ENCODE measurements at places on chromosomes 13 and 19.

- DNase-seq = no peak
Measured at GRCh38 chr13:31427151-31428100, 227.7 kb downstream of the B3GLCT start.

GRCh38 chr13:98450539-98451111 lies 126.3 kb downstream of the STK24 start:
- no peak for DNase-seq

GRCh38 chr19:13718733-13719132 lies 45.6 kb upstream of the MRI1 start:
- DNase-seq = no peak

DNA sequence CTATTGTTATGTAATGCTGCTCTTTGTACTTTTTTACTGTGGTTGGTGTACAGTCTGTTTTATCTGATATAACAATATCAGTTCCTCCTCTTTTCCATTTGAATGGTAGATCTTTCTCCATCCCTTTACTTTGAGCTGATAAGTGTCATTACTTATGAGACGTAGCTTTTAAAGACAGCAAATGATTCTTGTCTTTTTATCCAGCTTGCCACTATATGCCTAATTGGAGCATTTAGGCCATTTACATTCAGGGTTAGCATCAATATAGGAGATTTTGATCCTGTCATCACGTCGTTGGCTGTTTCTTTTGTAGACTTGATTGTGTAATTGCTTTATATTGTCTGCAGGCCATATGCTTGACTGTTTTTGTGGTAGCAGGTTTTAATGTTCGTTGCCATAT lies 894.2 kb upstream of the ATXN8OS start:
- DNase-seq = no peak

DNA sequence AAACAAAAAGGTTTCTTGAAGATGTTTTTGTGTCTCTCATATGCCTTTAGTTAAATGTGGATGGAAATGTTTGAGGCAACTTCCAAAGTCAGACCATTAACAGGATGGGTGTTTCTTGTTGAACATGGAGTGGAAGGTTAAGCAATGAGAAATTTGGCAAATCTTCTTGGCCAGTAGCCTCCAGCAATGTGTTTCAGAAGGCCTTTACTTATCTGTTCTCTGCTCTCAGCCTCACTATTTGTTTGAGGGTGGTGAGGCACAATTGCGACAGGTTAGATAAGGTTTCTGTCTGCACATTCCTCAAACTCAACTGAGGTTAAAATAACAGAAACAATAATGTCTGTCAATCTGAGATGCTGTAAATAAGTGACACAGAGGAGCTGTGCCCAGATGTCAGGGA lies 1019.0 kb downstream of the DIAPH3 start:
- DNase-seq = no peak

DNA sequence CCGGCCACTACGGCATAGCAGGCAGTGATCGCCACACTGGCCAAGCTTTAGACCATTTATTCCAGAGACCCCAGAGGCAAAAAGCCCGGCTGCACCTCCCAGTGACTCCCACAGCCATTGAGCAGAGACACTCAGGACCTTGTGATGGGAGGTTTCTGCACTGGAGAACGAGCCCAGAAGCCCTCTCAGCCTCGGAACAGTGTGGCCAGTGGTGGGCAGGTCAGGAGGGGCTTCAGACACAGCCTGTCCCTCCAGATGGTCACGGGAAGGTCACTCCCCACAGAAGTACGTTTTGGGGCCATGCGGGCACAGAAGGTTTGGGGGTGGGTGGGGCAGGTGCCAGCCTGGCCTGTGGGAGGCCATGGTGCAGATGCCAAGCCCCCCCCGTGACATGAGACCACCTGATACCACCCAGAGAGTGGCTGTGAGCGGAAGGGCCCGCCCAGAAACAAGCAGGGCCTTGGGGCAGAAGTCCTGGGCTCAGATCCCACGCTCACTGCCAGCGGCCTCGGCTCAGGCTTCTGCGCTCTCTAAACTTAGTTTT lies 599 bp upstream of the F10 start:
- DNase-seq = peak; percentile 68

- DNase-seq = no peak
Measured at GRCh38 chr13:67229481-67230403, at the start of gene PCDH9. TSS of gene PCDH9 (minus strand) at chr13:67230336. CDS start at chr13:67228440, 1,896 bp downstream.

- no peak for DNase-seq
Measured at GRCh38 chr13:111403266-111403665, 82.8 kb downstream of the TEX29 start.

GRCh38 chr19:7301525-7301924 lies 7.3 kb upstream of the INSR start:
- no peak for DNase-seq

DNA sequence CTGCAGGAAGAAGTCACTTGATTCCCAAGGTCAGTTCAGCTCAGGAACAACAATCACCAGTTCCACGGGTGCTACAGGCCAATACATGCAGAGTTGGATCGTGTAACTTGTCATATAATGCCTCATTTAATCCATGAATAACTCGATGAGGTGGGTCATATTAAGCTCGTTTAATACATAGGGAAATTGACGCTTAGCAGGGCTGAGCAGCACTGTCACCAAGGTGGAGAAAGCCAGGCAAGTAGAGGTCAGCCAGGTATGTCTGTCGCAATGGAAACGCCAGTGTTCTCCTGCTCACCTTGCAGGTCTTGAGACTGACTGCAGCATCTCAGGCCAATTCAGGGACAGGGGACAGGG lies 52.3 kb downstream of the CCDC70 start:
- no peak for DNase-seq

DNA sequence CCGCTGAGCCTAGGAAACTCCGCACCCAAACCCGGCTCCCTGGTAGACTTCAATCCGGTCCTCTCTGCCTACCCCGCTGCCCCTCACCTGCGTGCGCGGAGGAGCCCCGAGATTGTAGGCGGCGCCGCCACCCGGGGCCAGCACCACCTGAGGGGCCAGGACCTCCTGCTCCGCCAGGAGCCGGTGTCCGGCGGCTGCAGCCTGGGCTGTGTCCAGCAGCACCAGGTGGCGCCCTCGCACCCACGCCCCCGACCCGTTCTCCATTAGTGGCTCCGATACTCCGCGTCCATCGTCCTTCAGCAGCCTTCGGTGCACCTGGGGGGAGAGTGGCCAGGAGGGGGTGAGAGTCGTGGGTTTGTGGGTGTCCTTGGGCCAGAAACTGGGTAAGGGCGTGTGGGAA lies 18.5 kb downstream of the MAN2B1 start:
- no peak for DNase-seq

DNA sequence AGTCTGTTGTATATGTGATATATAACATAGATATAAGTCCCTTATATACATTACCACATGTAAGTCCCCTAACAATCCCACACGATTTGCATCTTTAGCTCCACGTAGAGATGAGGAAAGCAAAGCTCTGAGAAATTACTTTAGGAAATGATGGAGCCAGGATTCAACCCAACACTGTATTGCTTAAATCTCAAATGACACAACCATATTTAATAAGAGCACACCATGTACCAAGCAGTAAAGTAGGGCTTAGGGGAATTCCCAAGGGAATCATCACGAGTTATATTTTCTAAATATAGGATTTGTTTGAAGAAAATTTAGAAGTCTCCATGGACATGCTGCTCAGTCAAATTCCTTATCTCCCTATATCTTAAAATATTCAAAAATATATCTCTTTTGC lies 61.3 kb upstream of the POMP start:
- DNase-seq = no peak

DNA sequence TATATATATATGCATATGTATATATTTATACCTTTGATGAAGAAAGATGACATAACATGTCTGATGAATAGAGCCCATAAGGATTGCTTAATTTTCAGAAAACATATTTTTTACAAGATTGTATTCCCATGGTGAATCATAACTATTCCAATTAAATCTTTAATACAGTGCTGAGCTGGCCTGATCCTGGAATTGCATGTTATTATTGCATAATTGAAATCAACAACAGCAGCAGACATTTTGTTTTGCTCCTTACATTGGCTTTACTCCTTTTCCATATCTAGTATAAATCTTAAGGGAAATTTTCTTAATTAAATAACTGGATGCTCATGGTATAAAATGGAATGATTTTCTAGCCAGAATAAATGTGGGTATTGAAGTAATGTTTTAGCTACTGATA lies 22.0 kb downstream of the POSTN start:
- DNase-seq = no peak

DNA sequence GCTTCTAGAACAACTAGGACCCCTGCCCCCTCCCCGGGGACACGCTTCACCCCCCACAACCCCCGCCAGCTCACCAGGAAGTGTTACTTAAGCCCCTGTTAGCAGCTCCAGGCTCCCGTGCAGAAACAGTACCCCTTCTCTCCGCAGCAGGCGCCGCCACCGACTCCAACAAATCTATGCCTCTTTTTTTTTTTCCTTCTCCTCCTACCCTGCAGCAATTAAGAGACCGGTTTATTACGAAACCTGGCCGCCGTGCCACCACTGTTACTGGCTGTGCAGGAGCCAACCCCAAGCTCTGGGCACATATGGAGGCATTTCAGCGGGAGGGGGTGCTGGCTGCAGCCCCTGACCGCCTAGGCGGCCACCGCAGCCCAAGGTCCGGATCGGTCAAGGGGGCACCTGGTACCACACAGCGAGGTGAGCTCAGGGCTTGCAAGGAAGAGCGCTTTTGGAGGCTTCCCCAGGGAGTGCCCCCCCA lies 2.4 kb downstream of the GADD45B start:
- no peak for DNase-seq

- DNase-seq = no peak
Measured at GRCh38 chr19:56066152-56067023, 54.7 kb downstream of the ZNF787 start.

DNA sequence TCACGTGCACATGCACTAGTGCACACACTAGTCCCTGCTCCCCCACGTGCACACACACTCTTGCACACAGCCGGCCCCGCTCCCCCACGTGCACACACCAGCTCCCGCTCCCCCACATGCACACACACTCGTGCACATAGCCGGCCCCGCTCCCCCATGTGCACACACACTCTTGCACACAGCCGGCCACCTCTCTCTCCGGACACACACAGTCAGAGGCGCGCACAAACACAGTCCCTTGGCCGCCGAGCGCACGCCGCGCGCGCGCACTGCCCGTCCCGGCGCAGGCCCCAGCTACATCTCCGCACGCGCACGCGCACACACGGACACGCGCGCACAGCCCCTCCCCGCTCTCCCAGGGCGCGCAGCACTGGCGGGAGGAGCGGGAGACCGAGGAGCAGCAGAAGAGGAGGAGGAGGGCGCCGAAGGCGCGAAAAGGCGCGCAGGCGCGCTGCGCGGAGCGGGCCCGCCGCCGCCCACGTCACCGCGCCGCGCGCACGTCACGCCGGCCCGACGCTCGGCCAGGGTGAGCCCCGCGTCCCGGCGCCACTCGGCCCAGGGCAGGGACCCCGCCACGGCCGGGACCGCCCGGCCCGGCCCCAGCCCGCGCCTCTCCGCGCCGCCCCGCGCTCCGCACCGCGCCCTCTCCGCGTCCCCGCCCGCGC lies at the start of gene TFDP1:
TFDP1 (plus strand) TSS at position 549 of the 665 bp plus-strand sequence. CDS start 1,085 bp downstream, outside the sequence.
- DNase-seq = peak; percentile 91

- no peak for DNase-seq
Measured at GRCh38 chr13:105773241-105773640, 762.2 kb downstream of the EFNB2 start.

GRCh38 chr13:73417012-73417615 lies 358.3 kb downstream of the KLF5 start:
- no peak for DNase-seq

- DNase-seq = no peak
Measured at GRCh38 chr19:38213911-38214625, 10.0 kb downstream of the DPF1 start.

DNA sequence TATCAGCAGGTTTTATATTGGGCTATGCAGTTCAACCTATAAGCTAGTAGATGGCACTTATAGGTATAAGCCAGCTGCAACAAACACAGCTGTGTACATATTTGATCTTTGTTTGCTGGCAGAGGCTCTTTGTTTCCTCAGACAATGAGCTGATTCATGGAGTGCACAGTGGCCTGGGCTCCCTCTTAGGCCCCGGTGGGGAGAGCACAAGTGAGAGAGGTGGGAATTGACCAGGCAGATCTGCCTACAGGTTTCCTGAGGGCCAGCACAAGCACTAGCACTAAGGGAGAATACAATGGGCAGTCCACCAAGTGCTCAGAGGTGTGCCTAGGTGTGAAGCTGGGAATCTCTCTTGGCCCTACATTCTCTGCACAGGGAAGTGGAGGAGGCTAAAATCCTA lies 1390.7 kb downstream of the SLITRK5 start:
- DNase-seq = no peak

DNA sequence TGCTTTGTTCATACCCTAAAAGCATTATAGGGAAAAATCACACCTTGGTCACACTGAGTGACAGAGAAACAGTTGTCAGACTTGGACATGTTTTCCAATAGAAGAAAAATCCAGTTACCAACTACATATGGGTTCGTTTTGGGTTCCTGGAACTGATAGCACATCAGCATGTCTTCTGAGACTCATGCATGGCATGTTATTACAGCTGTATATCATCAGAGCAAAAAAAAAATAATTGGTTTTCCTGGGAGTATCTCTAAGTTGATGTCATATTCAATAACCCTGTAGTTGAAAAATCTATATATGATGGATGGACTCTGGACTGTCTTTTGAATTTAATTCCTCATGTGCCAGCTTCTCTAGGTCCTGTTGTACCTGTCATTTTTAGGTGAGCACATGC lies 211.6 kb downstream of the DNAJC15 start:
- DNase-seq = no peak

- peak; percentile 82 for DNase-seq
Measured at GRCh38 chr13:36345438-36346221, 564 bp downstream of the SPART start.

DNA sequence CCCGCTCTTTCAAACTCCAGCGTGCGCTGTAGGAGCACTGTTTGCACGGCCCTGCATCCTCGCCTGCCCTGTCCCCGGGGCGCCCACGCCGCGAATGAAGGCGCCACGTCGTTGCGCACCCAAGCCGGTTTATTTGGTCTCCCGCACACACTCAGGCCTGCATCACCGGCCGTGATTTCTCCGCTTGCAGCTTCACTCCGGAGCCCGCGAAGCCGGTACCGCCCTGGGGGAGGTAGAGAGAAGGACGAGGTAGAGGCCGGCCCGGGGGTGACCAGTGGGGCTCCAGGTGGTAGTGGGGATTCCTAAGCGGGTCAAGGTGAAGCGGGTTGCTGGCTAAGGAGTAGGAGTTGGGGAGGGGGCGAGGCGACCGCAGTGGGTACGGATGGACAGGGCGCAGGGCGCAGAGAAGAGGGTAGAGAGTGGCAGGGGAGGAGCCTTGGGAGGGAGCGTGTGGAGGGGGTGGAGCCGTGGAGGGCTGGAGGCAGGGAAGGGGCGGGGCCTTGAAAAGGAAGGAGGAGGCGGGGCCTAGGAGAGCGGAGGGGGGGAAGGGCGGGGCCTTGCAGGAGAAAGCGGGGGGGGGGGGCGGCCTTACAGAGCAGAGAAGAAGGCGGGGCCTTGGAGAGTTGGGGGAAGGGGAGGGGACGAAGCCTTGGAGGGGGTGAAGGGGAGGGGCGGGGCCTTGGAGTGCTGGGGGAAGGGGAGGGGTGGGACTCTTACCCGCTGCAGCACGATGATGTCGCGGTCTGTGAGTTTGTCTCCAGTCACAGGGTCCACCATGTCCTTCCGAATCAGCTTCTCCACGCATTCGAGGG lies 24.6 kb downstream of the NOSIP start:
- no peak for DNase-seq

- DNase-seq = no peak
Measured at GRCh38 chr19:17762505-17763229, 11.4 kb downstream of the FCHO1 start.

All from left forelimb (tissue), 1 donor.